ENCODE measurements at places on chromosomes 3 and 15.

DNA sequence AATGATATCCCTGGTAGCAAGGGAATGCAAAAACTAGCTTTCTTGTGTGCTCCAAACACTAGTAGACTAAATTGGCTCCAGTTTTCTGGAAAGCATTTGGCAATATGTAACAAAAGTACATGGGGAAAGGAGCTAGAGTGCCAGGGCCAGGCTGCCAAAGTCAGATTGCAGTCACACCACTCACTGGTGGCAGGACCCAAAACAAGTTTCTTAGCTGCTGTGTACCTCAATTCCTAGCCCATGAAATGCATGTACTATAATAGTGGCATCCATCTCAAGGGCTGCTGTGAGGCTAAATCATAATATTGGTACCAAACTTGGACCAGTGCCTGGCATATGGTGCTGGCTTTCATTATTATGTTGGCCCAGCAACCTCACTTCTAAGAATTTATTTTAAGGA, 49.3 kb downstream of the CLDN18 start:
- no peak for DNase-seq

DNA sequence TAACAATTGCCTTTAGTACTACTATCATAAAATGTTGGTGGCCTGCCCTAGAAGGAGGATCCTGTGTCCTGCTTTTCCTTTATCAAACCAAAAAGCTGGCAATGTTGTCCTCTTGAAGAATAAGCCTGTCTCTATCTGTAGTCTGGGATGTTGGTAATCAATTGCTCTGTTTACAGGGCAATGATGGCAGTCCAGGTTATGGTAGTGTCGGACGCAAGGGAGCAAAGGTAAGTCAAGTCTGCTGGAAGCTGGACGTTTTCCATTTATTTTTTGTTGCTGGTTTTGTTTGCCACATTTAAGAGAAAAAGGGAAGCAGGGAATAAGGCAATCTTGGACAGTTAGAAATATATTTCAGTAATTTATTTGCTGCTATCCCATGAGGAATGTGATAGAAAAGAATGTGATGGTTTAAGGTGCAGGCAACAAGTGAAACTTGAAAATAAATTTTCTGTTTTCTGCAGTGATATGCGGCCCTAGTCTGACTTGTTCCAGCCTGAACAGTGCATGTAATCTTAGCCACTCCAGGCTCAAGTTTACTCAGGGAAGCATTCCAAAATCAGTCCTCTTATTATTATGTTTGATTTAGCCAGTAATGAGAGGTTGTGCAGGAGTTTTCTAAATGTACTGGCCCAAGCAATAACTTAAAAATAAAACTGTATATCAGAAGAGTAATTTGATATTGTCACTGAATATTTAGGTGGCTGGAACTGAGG, 110.3 kb downstream of the COL6A6 start:
- DNase-seq, result no peak

DNA sequence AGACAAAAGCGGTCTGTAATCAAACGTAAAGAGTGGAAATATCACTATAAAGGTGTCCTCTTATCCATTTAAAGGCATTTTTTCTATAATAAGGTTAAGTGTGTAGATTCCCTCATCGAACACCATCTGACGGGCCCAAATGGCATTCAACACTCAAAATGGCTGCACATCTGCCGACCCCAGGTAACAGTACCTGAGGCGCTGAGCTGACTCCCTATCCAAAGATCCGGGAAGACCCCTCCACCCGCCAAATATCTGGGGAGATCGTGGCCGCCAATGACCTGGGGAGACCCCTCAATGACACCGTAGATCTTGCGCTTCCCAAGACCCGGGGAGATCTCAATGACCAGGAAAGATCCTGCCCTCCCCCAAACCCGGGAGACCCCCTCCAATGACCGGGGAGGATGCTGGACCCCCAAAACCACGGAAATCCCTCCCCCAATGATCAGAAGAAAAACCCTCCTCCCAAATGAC, 476 bp downstream of the IP6K2 start:
- DNase-seq, result no peak

DNA sequence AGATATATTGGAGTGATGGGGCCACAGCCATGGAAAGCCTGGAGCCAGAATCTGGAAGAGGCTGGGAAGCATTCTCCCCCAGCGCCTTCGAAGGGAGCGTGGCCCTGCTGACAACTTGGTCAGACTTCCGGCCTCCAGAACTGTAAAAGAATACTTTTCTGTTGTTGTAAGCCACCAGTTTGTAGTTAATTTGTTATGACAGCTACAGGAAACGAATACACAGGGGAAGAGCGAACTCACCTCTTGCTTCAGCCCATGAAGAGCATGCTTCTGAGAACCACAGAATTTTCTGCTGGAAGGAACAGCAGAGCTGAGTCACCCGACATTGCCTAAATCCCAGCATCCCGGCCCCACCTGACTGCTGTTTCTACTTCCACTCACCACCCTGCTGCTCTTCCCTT, 501.7 kb downstream of the SHQ1 start:
- DNase-seq, result no peak

- DNase-seq, result no peak
Measured at GRCh38 chr3:133805384-133805701, 272 bp upstream of the SRPRB start.

GRCh38 chr3:186401556-186401955, 39.5 kb upstream of the DGKG start:
- DNase-seq, result no peak

- DNase-seq, result no peak
Measured at GRCh38 chr3:13570391-13571194, 21.7 kb downstream of the FBLN2 start.

DNA sequence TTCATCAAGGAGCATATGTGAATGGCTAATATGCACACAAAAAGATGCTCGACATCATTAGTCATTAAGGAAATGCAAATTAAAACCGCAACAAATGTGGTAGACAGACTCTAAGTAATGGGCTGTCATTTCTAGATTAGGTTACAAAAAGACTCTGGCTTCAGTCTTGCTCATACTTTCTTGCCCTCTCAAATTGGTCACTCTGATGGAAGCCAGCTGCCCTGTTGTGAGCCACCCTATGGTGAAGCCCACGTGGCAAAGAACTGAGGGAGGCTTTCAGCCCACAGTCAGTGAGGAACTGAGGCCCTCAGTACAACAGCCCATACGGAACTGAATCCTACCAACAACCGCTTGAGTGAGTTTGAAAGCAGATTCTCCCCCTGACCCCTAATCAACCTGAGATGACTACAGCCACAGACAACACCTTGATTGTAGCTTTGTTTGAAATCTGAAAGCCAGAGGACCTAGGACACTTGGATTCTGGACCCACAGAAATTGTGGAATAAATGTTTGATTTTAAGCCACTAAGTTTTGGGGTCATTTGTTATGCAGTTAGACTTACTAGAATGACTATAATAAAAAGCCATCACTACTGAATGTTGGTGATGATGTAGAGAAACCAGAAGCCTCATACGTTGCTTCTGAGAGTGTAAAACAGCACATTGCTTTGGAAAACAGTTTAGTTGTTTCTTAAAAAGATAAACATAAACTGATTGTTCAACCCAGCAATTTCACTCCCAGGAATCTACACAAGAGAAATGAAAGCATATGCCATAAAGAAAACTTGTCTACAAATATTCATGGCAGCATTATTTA, 45.7 kb downstream of the EHHADH start:
- DNase-seq, result no peak

DNA sequence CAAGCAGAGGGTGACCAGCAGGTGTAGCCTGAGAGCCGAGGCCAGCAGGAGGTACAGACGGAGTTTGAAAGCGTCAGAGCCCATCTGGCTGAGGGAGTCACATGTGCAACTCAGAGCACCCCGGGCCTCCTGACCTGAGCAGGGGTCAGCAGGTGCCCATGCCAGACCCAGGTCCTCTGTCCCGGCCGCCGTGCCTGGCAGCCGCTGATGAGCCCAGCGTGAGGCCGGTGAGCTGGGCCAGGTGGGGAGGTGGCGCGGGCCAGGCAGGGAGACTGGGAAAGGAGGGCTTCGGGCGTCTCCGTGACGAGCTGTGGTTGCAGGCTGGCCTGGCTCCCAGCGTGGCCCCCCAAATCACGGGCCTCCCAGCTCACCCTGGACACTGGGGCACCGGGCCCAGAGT, 130.9 kb downstream of the CHSY1 start:
- DNase-seq, result no peak
